Panc1 (cell line): ENCODE measurements at places on chromosomes 13 and 19.

- no peak for DNase-seq
These were observed 1.3 kb upstream of the SHANK1 start for GRCh38 chr19:50720921-50721381.

DNA sequence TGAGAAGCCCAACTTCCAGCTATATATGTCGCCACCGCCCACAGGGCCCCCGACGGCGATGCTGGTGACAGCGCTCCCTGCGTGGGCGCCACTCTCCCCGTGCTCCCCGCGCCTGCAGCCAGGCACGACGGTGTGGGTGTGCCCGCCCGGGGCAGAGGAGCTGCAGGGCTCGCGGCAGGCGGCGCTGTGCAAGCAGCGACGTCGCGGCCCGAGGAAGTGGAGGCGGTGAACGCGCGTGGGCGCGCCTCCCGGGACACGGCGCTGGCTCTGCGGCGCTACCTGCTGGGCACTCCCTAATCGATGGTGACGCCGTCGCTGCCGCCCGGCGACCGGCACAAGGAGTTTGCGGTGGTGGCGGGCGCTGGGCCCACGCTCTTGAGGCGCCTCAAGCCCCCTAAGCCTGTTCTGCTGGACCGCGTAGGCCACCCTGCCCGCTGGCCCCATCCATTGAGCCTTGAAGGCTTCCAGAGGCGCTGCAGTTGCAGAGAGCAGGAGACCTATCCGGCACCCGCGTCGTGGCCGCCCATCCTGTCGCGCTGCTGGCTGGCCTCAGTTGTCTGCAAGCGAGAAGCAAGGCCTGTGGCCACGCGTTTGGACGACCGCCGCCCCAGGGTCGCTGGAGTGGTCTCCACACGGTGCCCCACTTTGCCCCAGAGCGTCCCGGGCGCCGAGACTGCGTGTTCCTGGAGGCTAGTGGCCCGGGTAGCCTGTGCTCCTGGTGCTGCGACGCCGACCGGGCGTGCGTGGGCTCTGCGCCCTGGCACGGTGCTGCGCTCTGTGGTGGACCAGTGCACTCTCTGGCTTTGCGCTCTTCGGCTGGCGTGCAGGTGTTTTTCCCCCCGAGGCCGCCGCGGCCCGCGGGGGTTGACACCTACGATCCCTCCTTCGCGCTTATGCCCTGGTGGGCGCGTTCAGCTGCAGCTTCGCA lies 23.1 kb downstream of the LRFN3 start:
- DNase-seq: no peak

GRCh38 chr19:57319869-57320179 lies 448 bp upstream of the ZNF543 start:
- no peak for DNase-seq

GRCh38 chr19:16654140-16654539 lies 5.8 kb downstream of the SMIM7 start:
- no peak for DNase-seq

- DNase-seq: no peak
These were observed 174.9 kb upstream of the UBL3 start for GRCh38 chr13:30025351-30025750.

DNA sequence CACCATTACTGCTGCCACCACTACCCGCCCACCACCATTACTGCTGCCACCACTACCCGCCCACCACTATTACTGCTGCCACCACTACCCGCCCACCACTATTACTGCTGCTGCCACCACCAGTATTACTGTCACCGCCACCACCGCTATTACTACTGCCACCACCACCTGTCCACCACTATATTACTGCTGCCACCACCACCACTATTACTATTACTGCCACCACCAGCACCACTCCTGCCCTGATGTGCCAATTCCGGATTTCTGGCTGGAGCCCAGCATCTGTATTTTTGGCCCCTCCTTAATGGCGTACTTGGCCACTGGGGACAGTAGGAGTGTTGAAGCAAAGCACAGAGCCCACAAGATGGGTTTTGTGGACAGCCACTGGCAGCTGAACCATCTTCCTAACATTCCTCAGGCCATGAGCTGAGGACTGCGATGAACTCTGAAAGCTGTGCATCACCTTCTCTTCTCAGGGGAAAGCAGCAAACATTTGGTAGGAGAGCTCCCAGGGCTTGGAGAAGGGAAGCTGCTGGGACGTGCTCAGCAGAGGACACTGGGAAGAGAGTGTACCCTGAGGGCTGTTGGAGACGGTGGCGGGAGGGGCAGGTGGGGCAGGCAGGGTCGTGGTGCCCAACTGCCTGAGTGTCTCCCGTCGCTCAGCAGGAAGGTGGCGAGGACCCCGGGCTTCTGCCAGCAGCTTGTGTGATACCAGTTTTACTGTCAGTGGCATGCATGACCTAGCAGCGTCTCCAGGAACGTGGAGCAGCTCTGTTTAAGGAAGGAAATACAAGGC lies 23.0 kb downstream of the CUL4A start:
- no peak for DNase-seq

DNA sequence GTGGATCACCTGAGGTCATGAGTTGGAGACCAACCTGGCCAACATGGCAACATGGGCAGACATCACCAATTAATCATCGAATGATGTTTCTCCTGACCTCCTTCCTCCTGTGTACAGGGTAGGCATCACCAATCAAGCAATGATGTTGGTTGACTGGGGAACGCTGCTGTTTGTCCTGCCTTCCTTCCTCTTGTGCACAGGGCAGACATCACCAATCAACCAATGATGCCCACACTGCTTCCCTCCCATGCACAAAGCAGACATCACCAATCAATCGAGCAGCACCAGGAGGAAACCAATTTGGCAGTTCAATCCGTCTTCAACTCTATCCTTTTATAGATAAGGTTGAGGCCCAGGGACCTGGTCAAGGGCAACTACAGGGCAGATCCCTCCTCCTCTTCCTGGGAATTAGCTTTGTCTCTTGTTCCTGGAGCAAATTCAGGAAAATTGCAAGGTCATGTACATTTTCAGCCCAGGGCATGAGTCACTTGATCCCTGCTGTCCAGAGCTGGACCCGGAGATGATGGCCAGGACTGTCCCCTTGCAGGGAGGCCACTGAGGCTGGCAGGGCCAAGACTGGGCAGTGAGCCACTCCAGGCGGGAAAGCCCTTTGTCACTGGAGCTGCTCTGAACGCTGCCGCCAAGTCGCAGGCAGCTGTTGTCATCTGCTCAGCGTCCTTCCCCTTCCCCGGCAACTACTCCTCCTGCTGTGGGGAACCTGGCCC lies 5.3 kb upstream of the CSNK1G2 start:
- DNase-seq: no peak

GRCh38 chr13:95660981-95661581 lies 15.9 kb upstream of the DNAJC3 start:
- DNase-seq: no peak

DNA sequence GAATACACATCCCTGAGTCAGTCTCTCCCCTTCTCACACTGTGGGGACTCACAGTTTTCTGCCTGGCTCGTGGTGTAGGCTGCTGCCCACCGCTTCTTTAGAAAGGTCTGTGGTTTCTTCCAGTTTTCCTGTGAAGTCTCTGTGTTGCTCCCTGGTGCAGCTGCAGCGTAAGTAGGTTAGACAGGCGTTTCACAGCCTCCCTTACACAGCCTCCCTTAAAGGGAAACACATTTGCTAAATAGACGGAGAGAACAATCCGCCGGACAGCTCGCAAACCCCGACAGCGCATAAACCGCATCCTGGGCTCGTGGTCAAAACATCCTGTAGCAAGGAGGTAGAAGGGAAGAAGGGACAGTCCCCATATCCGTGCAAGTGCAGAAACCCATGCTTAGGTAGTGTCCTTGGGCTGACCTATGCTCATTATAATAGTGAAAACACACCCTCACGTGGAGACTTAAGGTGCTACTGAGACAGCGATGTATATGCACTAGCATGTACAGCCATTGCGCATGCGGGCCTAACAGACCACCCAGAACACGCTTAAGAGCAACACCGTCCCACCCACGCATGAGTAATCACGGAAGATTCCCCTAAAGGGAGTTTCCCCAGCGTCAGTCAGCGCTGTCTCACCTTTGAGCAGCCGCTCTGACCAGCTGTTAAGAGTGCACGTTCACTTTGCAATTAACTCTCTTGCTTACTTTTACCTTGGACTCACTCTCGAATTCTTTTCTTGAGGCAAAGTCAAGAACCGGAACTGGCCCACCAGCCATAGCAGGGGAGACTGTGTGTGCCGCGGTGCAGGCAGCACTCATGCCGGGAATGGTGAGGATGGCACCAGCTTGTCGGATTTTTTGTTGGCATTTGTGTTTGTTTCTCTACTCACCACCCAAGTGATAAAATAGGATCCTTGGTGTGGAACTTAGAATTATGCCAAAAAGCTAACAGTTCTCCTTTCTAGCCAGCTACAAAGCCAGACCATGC lies 16.6 kb downstream of the SIGLEC8 start:
- DNase-seq: no peak

DNA sequence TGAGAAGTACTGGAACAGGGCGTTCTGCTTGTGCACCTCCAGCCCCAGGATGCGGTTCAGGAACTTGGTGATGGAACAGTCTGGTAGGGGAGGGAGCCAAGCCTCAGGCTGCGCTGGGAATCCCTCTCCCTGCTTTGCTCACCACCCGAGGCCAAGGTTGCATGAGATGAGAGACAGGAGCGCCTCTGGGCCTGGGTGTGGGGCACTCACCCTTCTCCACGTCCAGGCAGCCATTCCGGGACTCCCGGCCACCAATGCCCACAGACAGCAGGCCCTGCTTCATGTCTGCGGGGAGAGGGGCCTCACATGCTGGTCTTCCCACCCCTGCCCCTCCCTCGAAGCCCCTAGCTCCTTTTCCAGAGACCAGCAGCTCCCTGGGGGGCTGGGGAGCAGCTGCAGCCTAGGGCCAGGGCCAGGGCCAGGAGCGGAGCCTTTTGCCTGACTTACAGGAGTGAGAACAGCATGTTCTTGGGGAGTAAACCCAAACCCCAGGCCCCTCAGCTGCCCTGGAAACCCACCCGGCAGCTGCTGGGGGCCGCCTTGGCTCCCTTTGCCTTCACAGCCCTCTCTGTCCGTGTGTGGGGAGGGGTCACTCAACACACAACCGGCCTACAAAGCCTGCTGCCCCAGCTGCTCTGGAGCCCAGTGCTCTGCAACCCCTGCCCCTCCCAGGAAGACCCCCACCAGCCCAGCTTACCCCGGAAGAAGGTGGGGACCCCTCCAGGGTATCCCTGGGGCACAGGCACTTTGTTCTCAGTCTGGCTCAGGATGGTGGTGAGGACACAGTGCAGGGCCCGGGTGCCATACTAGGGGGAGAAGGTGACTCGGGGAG lies 7.2 kb downstream of the GPX4 start:
- DNase-seq: no peak

GRCh38 chr13:60627071-60627686 lies 230.2 kb downstream of the TDRD3 start:
- DNase-seq: no peak

- DNase-seq: no peak
These were observed 622 bp downstream of the DNM2 start for GRCh38 chr19:10718205-10719196.

- no peak for DNase-seq
These were observed 226.5 kb downstream of the FOXO1 start for GRCh38 chr13:40439928-40440327.

DNA sequence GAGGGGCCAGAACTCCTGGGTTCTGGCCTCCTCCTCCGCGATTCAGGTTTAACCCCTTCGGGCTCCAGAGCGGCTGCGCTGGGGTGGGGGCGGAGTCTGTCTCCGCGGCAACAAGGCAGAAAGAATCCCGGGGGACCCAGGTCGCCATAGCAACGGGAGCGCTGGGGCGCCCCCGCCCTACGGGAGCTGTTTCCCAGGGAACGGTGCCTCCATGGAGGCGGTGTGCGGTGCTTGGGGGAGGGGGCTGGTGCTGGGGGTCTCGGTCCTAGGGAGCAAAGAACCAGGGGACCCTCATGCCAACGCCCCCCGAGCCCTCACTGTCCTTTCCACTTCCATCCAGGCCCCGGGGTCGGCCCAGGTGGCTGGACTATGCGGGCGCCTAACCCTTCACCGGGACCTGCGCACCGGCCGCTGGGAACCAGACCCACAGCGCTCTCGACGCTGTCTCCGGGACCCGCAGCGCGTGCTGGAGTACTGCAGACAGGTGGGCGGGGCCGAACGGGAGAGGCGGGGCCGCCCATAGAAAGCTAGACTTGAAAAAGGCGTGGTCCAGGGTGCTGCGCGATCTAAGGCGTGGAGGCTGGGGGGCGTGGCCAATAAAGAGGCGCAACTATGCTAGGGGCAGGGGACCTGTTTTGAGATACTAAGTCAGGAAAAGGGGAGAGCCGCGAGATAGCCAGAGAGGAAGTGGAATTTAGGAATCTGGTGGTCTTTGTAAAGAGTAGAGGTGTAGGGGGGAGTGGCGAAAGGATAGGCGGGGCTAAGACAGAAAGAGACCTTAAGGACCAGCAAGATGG lies 1.2 kb downstream of the APLP1 start:
- peak; percentile 93 for DNase-seq

DNA sequence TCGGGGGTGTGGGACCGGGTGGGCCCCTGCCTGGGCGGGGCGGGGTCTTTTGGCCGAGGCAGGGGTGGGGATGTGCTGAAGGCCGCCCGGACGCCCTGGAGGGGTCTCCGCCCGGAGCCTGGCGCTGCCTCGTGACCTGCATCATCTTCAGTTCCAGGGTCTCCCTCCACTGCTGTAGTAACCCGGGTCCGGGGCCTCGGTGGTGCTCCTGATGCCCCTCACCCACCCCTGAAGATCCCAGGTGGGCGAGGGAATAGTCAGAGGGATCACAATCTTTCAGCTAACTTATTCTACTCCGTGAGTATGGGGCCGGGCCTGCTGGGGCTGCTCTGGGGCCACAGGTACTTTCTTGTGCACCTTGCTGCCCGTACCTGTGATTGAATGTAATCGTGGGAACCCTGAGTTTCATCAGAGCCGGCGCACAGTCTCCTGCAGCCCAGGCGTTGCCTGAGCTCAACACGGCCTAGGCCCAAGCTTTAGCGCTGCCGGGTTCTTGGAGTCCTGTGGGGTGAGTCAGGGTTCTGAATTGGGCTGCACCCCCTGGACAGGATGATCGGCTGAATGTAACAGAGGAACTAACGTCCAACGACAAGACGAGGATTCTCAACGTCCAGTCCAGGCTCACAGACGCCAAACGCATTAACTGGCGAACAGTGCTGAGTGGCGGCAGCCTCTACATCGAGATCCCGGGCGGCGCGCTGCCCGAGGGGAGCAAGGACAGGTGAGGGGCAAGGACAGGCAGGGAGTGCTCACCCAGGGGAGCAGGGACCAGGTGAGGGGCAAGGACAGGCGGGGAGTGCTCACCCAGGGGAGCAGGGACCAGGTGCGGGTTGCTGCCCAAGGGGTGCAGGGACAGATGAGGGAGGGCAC lies 10.5 kb downstream of the PEAK3 start:
- no peak for DNase-seq

DNA sequence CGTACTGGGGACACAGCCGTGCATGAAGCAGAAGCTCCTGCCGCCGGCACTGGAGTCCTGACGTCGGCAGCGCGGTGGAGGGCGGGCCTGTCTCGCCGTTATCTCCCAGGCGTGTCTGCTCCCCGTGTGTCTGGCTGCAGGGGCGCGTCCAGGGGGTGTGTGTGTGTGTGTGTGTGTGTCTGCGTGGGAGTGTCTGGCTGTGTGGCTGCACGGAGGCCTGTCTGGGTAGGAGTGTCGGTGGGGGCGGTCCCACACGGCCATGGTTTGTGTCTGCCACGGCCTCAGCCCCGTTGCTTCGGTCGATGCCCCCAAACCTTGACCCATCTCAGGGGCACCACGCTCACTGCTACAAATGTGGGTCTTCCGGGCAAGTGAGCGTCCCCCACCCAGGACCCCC lies 18.3 kb downstream of the ARID3A start:
- no peak for DNase-seq

- no peak for DNase-seq
These were observed 73.5 kb downstream of the CAB39L start for GRCh38 chr13:49370371-49370770.

- DNase-seq: no peak
These were observed 1.1 kb upstream of the GPI start for GRCh38 chr19:34363930-34364329.

GRCh38 chr13:93227280-93227877 lies 772 bp downstream of the GPC6 start:
- no peak for DNase-seq
